ENCODE measurements at places on chromosomes 12 and 14.
A peak's percentile ranks its signal among the peaks of the same experiment; 100 is the strongest.

DNA sequence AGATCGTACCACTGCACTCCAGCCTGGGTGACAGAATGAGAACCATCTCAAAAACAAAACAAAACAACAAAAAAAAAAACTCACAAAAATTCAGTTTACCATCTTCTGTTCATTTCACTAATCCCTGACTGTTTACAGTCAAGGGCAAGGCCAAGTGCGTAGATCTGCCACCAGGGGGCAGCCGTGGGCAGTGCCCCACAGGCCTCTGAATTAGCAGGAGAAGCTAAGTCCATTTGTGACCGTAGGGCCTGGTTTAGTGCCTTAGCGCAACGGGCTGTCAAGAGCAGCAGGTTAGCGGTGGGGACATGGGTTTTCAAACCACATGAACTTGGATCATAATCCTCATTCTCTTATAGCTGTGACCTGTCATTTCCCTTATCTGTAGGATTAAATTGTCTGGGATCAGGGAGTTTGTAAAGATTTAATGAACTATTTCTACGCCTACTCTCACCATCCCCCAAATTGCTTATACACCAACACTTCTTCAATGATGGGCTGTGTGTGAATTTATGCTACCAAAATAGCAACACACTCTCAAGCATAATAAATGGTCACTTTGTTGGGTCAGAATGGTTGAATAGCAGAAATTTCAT, 49.0 kb downstream of the KCTD10 start:
- DNase-seq, result peak; percentile 63

DNA sequence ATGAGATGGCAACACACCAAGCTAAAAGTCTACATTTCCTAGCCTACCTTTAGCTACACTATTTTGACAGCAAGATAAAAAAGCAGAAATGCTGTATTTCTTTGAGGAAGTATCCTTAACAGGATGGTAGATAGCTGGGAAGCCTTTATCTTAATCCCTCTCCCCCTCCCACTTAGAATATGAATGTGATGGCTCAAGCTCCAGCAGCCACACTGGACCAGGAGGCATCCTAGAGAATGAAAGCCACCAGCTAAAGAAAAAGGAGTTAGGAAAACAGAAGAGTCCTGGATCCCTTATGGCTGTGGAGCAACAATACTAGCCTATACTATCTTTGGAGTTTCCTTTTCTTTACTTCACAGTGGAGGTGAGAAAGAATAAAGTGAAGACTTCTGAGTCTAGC, 15.1 kb downstream of the NAP1L1 start:
- no peak for DNase-seq

DNA sequence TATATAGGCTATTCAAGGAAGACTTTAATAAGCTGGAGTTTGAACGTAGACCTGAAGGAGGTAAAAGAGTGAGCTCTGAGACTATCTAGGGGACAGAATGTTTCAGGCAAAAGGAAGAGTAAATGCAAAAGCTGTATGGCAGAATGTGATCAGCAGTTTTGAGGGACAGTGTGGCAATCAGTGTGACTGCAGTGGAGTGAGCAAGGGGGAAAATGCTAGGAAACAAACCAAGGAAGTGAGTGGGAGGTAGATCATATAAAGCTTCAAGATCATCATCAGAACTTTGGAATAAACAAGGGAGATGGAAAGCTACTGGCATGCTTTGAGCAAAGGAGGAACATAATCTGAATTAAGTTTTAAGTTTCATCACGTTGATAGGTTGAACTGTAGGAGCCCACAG, 67.5 kb upstream of the BTG1 start:
- DNase-seq, result no peak

GRCh38 chr12:94204499-94205247, 56.3 kb downstream of the PLXNC1 start:
- DNase-seq, result no peak

DNA sequence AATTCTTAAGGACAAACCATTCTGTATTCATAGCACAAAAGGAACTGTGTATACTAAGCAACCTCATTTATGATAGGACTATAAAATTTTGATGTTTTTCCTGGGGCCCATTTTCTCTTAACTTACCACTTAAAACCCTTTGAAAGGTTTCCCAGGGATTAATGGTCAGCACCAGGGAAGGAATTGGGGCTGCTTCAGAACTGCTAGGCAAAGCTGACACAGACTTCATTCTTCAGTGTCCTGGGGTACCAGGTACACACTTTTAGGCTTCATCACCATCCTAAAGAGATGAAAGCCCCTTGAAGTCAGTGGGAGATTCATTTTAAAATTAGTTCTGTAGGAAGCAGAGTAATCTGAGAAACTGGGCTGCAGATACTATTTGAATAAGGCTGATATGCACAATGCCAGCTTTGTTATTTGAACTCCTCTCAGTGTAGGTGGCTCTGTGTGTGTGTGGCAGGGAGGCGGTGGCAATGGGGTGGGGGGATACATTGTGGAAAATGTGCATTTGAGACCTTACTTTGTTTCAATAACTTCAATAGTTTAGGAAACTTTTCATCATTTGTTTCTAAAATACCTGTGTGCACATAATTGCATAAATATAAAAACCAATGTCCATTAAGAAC, 329.3 kb upstream of the DCN start:
- DNase-seq, result no peak

DNA sequence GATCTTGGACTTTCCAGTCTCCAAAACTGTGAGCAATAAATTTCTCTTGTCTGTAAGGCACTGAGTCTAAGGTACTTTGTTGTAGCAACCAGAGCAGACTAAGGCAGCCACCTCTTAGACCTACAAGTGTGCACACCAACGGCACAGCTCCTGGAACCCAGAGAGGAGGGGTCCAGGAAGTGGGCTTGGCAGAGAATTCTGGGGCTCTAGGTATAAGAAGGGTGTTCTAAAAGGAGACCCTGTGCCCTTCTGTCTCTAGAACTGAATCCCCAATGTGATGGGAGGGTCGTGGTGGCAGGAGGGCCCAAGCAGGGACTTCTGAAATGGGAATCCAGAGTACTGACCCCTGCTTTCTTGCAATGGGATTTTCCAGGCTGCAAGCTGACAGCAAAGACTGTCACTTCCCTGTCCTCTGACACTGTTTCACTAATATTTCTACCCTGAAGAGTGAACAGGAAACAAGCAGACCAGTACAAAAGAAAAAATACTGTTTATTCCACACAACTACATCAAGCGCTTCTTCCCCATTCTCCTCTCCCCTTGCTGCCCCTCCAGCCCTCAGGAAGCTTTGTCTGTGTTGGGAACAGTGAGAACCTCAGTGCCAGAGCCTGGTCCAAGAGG, 13.6 kb upstream of the TFCP2 start:
- DNase-seq, result no peak

- peak; percentile 14 for DNase-seq
Measured at GRCh38 chr14:91946622-91947474, 646 bp downstream of the FBLN5 start.

DNA sequence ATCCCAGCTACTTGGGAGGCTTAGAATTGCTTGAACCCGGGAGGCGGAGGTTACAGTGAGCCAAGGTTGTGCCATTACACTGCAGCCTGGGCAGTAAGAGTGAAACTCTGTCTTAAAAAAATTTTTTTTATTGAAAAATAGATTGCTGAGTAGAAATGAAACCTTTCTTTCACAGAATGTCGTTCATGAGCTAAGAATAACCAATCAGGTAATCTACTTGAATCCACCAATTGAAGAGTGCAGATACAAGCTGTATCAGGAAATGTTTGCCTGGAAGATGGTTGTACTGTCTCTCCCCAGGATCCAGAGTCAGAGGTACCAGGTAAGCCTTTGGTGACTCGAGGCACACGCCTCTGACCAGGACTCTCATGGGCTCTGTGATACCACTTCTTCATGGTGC, 27.0 kb downstream of the DYNC1H1 start:
- DNase-seq, result no peak

DNA sequence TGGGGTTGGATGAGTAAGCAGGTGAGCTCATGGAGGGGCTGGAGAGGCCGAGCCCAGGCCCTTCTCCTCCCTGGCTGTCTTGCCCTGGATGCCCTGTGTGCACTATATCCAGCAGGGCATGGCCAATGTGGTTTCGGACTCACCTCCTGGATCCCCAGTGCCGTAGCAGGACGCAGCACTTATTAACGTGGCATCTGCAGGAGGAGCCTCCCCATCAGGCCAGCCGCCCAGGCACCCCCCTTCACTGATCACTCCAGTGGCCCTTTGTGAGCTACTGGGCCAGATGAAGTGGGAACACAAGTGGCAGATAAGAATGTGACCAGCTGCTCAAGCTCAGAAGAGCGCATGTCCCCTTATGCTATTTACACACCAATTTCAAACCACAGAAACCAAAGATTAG, 43.1 kb upstream of the DICER1 start:
- no peak for DNase-seq

DNA sequence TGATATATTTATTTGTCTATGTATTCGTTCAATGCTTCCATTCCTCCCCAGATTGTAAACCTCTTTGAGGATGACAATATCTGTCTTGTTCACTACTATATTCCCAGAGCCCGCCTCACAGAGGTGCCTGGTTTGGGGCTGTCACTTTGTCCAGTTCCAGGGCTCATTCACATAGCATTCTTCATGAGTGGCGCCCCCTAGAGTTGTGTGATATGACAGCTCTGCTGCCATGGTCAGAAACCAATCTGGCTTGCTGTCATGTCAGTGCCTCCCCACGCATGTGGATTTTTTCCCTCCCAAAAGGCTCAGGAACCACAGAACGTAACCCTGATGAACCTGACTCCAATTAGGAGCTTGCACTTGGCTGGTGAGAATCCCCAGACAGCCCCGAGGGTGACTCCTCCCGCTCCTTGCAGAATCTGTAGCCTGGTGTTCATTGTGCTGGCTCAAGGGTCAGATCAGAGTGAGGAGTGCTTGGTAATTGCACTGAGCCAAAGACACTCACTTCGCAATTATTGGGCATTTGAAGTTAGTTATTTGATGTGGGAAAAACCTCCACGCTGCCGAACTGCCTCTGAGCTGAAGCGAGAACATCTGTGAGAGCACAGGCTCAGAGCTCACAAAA, 145.5 kb downstream of the PTPN11 start:
- no peak for DNase-seq

DNA sequence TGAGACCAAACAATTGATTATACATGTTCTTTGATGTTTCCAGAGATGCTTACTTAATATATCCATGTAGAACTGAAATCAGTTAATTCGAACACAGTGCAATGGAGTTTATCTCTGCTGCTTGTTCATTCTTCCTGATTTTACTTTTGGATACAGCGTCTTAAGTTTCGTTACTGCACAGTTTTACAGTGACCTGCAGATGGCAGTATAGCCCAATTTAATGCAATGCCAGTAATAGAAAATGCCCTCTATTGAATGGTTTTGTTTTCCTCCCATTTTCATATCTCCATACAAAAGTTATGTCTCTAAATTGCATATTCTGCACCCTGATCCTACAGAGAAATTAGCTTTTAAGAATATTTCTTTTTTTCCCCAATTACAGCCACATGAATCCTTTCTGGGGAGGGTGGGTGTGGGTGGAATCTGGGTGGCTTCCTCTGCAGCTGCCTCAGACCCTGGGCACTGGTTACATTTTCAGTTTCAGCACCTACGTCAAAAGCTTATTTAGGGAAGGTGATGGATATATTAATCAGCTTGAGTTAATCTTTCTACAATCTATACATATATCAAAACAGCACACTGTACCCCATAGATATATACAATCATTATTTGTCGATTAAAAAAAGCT, 101.1 kb upstream of the DCD start:
- peak; percentile 64 for DNase-seq

- no peak for DNase-seq
Measured at GRCh38 chr14:75070383-75070782, 942 bp downstream of the ZC2HC1C start.
